GM23248 (cell line): ENCODE measurements at places on chromosomes 16 and 17.

DNA sequence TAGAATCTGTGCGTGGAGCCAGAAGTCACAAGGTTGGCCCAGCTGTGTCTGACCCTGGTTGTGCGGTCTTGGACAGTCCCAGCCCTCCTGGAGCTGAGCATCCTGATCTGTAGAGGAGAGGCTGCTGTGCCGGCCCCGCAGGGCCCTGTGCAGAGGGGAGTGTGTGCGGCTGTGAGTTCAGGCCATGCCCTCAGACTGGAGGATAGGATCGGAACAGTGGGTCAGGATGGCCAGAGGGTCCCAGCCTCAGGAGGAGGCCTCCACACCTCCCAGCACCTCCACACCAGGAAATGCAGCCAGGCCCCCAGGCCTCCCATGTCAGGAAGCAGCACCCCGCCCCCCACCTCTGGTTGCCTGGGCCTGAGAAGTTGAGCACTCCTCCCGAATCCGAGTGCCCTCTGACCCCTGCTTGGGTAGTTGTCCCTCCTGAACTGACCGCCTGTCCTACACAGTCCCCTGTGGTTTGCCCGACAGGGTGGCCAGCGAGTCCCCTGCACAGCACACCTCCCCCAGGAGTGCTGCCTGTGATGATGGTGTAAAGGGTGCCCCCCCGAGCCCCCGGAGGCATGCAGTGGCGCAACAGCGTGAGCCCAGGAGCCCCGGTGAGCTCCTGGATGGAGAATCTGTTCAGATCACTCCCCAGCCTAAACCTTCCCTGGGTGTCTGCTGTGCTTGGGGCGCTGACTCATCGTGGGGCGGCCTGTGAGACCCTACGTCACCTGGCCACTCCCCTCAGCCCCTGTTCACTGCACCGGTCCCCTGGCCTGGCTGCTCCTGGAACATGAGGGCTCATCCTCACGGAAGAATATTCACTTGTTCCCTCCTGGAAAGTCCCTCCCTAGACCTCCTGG, 285.2 kb downstream of the SEC14L1 start:
- peak; percentile 83 for DNase-seq

GRCh38 chr16:7820816-7821215, 488.2 kb downstream of the RBFOX1 start:
- no peak for DNase-seq

GRCh38 chr17:68460146-68460545, 2.9 kb upstream of the WIPI1 start:
- DNase-seq = no peak

DNA sequence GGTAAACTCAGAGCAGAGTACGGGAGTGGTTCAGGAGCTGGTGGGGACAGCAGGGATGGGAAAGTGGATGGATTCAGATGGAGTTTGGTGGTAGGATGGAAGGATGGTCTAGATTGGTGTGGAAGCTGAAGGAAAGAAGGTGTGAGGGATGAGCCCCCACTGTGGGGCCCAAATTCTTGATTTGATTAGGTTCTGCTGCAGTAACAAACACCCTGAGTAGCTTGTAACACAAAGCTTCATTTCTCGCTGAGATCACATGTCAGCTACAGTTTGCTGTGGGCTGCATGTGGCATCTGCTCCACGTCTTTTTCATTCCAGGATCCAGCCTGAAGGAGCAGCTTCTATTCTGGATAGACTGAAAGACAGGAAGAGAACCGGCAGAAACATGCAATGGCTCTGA, 143.8 kb downstream of the IRX3 start:
- DNase-seq = no peak

GRCh38 chr17:32910769-32911168, 17.2 kb upstream of the TMEM98 start:
- DNase-seq = no peak

DNA sequence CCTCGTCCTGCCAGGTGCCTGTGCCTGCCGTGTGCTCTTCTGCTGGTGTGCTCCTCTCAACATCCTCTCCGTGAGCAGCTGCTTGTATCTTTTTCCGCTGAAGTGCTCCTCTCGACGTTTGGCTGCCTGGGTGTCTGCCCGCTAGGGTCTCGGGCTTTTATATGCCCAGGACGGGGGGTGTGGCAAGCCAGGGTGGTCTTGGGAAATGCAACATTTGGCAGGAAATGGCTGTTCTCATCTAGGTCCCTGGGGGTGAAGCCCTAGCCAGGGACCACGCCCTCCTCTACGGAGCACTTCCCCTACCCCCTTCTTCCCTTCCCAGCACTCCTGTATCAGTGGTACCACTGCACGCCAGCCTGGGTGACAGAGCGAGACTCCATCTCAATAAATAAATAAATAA, 49.4 kb downstream of the IQCK start:
- DNase-seq = no peak
